ENCODE measurements at places on chromosomes 6 and 20. TPM values are rescaled to one million over a fixed set of nuclear protein-coding genes. Genes with fewer than 3 reads are reported as not detected.

- no peak for DNase-seq
Measured at GRCh38 chr6:169832247-169832948, 81.0 kb downstream of the ERMARD start.

- no peak for DNase-seq
Measured at GRCh38 chr20:50399917-50400704, 110.1 kb upstream of the PTPN1 start.

DNA sequence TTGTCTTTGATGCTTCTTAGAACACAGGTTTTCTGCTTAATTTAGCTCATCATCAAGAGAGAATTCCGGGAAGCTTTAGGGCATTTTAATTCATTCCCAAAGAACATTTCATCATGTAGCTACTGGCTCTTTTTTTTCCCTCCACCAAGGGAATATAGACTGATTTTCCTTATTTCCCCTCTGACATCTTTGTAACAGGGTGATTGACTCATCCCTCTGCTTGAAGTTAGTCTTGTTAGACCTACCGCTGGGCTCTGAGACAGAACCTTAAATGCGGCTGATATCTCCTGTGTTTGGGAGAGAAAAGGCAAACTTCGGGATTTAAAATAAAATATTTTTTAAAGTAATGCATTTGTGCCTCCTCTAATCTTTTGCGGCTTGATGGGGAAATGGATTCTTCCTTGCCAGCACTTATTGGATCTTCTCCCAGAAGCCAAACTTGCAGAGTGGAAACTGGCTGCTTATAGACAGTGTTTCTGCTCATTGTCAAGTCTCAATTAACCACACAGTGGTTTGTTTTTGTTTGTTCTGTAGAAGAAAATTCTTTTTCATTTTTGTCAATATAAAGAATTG lies 272.7 kb upstream of the PLCB4 start:
- no peak for DNase-seq

The ENPP4 gene
- 13.6 TPM for total RNA-seq

- no peak for DNase-seq
Measured at GRCh38 chr6:29696147-29697125, 15.5 kb upstream of the ZFP57 start.

The LY6G5C gene
- total RNA-seq: 0.37 TPM

GRCh38 chr6:14664621-14665315 lies 547.2 kb downstream of the CD83 start:
- no peak for DNase-seq

- DNase-seq: no peak
Measured at GRCh38 chr6:20432692-20433091, 31.0 kb downstream of the E2F3 start.
